ENCODE measurements at places on chromosomes 7 and 10.

- DNase-seq = no peak
Measured at GRCh38 chr7:112886208-112886607, 96.0 kb upstream of the TMEM168 start.

- DNase-seq = no peak
Measured at GRCh38 chr7:36949711-36950600, 225.7 kb upstream of the AOAH start.

DNA sequence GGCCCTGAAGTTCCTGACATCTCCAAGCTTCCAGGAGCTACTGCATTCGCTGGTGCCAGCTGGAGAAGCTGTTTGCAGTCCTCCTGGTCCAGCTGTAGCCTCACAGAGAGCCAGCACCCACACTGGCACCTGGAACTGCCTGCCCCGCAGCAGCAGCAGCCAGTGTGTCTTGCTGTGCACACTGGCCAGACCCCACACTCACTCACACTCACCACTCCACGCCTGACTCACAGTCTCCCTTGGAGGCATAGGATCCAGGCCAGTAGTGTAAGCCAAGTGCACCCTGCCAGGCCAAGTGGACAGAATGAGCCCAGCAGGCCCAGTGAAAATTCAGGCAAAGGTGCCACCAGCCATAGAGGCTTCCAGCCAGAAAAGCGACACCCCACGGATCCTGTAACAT, 566.3 kb downstream of the GRM8 start:
- no peak for DNase-seq

DNA sequence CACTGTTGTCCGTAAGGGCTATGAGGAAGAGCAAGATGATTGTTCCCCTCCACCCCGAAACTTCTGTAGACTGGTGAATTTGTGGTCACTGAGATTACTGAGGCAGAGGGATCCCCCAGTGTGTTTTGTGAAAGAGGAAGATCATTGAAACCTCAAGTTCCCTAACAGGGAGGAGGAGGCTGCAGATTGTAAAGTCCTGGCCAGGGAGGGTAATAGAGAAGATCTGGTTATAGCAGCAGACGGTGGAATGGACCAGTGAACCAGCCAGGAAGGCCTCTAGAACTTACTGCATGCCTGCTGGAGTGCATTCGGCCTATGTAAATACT, 31.1 kb downstream of the LMTK2 start:
- no peak for DNase-seq

- DNase-seq = no peak
Measured at GRCh38 chr10:116241085-116241484, 31.9 kb downstream of the GFRA1 start.

DNA sequence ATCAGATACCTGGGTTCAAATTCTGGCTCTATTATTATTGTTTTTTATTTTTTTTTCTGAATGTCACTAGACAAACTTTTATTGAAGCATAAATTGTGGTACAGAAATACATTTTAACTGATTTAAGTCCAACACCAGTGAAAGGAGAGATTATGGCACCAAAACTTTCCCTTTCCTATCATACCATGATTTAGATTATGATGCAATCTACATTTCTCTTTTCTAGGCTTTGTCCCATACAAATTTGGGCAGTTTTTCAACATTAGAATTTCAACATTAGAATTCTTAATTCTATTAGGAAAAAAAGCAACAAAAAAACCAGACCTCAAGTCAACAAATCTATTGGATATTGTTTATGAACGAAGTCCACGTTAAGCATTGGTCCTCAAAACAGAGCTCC, 11.0 kb downstream of the AS3MT start:
- no peak for DNase-seq

DNA sequence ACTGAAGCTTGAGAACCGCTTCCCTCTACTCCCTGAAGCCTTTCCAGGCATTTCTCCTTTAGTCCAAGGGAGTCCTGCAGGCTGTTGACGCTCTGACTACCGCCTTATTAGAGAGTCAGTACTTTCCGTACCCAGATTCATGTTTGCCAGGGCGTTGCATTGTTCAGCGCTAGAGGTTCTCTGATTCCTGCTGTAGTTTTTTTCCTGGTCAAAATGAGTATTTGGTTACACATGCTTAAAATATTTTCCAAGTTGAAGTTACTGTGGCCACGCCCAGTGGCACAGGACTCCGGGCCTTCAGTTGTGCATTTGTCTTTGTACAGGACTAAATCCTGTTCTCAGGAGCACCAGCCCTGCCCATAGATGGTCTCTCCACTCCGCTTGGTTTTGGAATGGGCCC, 7.9 kb downstream of the MTURN start:
- DNase-seq = peak; percentile 81

DNA sequence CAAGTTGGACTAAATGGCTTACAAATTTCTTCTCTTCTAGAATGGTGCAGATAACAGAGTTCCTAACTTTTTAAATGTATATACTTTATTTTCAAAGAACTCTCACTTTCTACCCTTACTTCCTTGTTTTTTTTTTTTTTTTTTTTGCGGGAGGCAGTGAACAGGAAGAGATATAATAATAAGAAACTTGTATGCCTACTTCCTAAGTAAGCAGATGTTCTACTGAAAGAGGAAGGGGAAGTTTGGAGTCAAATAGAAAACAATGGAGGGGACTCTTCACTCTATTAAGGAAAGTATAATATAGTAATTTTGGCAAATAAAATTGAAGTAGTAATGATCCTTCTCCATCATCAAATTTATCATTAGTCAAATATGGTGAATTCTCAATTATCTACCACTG, 754.0 kb downstream of the KCNMA1 start:
- DNase-seq = no peak

DNA sequence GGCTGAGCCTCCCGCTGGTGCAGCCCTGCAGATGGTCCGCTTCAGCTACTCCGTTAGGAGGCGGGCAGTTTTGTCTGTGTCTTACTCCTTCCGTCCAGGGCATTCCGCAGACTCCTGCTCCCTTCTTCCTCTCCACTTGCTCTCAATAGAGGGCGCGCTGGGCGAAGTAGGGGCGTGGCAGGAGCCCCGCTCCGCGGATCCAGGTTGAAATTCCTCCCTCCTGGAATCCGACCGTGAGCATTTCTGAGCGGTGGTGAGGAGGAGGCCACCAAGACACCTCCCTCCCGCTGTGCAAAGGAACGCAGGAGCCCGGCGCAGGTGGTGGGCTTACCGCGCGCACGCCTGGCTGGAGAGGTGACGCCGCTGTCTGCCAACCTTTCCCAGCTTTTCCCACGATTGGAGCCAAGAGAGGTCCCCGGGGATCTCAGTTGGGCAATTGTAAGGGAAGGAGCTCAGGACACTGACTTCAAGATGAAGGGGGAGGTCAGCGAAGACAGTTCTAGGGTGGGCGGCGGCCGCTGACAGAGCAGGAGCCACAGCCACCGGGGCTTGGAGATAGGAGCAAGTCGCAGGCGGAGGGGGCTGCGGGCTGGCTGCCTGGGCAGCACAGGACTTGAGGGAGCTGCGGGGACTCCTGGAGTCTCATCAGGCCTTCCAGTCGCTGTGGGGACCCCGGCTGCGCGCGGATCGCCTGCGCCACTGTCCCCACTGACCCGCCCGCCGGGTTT, 1011.3 kb downstream of the XPNPEP1 start:
- no peak for DNase-seq

DNA sequence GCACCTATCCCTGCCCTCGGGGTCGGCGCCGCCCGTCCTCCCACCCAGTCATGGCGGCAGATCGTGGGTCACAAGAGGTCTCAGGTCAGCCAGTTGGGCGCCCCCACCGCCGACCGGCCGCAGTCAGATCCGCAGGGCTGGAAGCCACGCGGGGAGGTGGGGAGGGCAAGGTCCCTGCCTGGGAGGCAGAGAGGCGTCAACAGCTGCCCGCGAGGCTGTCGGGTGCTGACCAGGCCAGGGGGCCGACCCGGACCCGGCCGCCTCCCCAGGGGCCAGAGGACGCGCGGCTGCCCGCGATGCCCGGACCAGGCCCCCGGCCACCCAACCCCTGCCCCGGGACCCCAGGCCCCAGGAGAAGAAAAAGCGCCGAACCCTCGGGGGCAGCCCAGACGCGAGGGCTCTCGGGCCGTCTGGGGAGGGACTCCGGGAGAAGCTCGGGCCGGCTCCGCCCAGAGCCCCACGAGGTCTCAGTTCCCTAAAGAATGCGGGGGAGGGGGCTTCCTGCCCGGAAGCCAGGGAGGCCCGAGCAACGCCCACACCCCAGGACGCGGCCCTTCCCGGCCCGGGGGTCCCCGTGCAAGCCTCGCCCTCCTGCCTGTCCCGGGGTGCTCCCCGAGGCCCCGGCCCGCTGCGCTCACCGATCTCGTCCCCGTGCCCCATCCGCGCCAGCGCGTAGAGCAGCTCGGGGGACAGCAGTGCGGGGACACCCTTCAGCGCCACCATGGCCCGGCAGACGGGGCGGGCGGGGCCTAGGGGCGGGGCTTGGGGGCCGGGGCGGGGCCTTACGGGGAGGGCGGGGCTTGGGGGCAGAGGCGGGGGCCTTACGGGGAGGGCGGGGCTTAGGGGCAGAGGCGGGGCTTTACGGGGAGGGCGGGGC, at the start of gene FUOM:
Gene FUOM (minus strand): TSS at position 735 of the 877 bp plus-strand sequence. CDS start 12 bp downstream, at position 723.
- DNase-seq = no peak

DNA sequence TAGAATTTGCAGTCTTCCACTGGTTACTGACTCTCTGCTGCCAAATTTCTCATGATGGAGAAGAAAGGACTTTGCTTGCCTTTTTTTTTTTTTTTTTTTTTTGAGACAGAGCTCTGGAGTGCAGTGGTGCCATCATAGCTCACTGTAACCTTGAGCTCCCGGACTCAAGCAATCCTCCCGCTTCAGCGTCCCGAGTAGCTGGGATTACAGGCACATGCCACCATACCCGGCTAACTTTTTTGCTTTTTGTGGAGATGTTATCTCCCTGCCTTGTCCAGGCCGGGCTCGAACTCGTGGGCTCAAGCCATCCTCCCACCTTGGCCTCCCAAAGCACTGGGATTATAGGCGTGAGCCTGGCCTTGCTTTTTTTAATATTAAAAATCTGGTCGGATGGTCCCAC, 6.2 kb downstream of the INSIG1 start:
- DNase-seq = no peak

DNA sequence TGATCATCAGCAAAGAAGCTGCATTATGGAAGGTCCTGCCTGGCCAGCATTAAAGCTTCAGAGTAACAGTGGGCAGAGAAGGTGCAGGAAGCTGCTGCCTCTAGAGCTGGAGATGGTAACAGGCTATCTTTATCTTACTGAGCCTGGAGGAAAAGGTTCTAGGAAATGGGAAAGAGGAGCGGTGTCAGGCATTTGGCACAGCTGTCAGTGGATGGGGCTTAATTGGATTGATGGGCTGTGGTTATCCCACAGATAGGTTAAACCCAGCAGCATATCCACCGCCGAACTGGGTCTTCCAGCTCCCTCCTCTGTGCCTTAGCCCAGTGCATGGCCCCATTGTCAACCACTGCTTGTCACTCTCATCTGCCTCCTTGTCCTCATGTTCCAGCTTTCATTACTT, 127.6 kb downstream of the CCNY start:
- DNase-seq = no peak

GRCh38 chr10:58992830-58993460, 183.5 kb upstream of the PHYHIPL start:
- no peak for DNase-seq

DNA sequence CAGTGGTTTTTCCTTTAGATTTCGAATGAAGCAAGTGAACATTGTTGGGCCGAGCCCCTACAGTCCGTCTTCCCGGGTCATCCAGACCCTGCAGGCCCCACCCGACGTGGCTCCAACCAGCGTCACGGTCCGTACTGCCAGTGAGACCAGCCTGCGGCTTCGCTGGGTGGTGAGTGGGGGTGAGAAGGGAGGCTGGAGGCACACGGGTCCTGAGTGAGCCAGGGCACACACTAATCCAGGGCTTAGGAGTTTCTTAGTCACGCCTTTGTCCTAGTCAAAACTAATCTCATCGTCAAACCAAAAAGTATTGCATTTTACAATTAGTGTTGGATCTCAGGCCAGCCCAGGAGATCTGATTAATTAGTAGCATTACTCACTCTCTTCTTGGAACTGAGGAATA, 568.8 kb upstream of the FOXK1 start:
- DNase-seq = no peak

- DNase-seq = no peak
Measured at GRCh38 chr7:66502230-66503035, 126.2 kb upstream of the KCTD7 start.

GRCh38 chr10:79066411-79067240, 2.1 kb upstream of the ZMIZ1 start:
- DNase-seq = no peak

GRCh38 chr10:130372222-130372621, 236.0 kb downstream of the GLRX3 start:
- no peak for DNase-seq

GRCh38 chr7:151895008-151895630, 18.2 kb upstream of the PRKAG2 start:
- DNase-seq = no peak

GRCh38 chr7:88278881-88279280, 27.8 kb downstream of the STEAP4 start:
- peak; percentile 57 for DNase-seq

GRCh38 chr7:155338632-155339320, 41.1 kb downstream of the INSIG1 start:
- no peak for DNase-seq

- DNase-seq = no peak
Measured at GRCh38 chr7:63899691-63900393, 98.8 kb upstream of the ZNF722 start.

GRCh38 chr10:14609178-14609577, 165.5 kb downstream of the FAM107B start:
- DNase-seq = no peak

DNA sequence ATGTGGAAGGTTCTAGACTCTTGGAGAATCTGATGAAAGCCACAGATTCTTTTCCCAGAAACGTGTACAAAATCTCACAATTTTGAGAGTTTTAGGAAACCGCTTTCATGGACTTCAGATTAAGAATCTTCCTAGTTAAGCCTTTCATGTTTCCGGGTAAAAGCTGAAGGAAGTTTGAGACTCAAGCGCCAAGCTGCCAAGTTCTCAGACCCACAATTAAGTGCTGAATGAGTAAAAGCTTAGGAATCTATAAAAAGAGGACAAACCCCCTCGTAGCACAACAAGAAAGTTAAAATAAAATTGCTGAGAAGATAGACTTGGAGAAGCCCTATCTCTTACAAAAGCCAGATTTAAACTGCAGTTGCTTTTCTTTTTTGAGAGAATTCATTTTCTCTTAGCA, 99.6 kb downstream of the ST8SIA6 start:
- DNase-seq = no peak

- no peak for DNase-seq
Measured at GRCh38 chr7:41972776-41973175, 264.2 kb downstream of the GLI3 start.

- no peak for DNase-seq
Measured at GRCh38 chr7:106187613-106188350, 75.7 kb upstream of the SYPL1 start.

Measured in fibroblast of gingiva (primary cell).